ENCODE measurements at places on chromosomes 12 and 14.

DNA sequence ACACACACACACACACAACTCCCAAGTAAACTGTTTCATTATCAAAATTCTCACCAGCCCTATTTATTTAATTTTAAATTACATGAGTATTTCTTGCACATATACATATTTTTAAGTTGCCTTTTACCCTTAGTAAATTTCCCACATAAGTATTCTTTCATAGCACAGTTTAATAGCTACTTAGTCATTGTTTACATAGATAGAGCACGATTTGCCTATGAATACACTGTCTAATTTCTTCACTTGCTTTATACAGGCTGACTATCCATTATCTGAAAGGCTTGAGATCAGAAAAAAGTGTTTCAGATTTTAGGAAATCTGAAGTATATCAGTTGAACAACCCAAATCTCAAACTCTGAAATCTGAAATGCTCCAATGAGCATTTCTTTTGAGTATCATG lies 30.9 kb downstream of the NIN start:
- DNase-seq, result no peak

GRCh38 chr14:64038841-64039542 lies 186.2 kb downstream of the SYNE2 start:
- no peak for DNase-seq

GRCh38 chr12:96091833-96092232 lies 56.4 kb upstream of the LTA4H start:
- DNase-seq, result no peak

DNA sequence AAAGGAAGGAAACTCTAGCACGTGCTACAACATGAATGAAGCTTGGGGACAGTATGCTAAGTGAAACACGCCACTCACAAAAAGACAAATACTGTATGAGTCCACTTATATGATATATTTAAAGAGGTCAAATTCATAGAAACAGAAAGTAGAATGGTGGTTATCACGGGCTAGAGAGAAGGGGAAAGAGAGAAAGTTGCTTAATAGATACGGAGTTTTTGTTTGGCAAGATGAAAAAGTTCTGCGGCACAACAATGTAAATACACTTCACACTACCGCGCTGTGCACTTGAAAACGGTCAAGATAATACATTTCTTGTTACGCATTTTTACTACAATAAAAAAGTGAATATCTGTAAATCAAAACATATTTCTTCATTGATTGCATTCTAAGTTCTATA lies 37.3 kb downstream of the FBLN5 start:
- DNase-seq, result no peak

DNA sequence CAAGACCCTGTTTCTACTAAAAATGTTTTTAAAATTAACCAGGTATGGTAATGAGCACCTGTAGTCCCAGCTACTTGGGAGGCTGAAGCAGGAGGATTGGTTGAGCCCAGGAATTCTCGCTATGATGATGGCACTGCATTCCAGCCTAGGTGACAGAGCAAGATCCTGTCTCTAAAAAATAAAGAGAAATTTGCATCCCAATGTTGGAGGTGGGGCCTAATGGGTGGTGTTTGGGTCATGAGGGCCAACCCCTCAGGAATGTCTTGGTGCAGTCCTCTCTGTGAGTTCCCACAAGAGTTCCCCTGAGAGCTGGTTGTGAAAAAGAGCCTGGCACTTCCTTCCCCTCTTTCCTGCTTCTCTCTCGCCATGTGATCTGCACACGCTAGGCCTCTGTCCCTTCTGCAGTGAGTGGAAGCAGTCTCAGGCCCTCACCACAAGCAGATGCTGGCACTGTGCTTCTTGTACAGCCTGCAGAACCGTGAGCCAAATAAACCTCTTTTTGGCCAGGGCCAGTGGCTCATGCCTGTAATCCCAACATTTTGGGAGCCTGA lies 11.3 kb downstream of the ACOT6 start:
- no peak for DNase-seq
